ENCODE measurements at places on chromosomes 12 and 14. TPM values are rescaled to one million over a fixed set of nuclear protein-coding genes. Genes with fewer than 3 reads are reported as not detected.

Gene GPR137C
- not detected for polyA plus RNA-seq

Gene PITPNM2
- polyA plus RNA-seq: 0.95 TPM

Gene SIX6
- not detected for polyA plus RNA-seq

Gene MIPOL1
- polyA plus RNA-seq: not detected

Gene PSMA3
- 120 TPM for polyA plus RNA-seq

Gene RFX4
- polyA plus RNA-seq: not detected

Gene RHEBL1
- 3.2 TPM for polyA plus RNA-seq

All from IgD-negative memory B cell (primary cell).